ENCODE measurements at places on chromosomes 5 and 9.
A peak's percentile ranks its signal among the peaks of the same experiment; 100 is the strongest.

DNA sequence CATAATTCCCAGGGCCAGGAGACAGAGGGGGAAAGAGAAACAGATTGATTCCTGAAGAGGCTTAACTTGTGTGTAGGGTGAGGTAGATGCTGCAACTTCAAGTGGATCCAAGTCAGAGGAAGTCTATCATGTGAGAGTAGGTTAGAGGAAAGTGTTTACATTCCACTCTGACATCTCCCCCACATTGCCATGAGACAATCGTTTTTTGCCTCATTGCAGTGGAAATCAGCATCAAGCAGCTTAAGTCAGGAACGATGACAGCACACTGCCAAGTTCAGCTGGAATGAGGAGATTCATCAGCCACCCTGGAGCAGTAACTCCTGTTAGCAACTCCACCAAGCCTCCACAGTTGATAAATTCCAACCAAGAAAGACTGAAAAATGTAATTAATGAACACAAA is 689.7 kb upstream of the MEF2C start:
- no peak for DNase-seq

DNA sequence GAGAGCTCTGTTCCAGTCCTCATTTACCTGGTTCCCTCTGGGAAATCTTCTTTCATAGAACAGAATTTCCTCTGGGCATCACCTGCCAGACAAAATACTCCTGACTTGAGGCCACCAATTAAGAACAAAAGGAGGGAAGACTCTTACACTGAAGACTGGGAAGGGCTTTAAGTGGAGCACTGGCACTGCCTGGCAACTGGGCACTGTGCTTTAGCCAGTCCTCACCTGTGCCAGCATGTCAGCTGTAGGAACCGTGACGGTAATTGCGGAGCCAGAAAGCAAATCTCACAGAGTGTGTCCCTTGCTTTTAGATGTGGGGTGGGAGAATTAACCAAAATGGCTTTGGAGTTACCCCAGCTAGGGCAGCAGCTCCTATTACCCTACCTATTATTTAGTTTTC is 40.6 kb downstream of the FAM219A start:
- DNase-seq = no peak

DNA sequence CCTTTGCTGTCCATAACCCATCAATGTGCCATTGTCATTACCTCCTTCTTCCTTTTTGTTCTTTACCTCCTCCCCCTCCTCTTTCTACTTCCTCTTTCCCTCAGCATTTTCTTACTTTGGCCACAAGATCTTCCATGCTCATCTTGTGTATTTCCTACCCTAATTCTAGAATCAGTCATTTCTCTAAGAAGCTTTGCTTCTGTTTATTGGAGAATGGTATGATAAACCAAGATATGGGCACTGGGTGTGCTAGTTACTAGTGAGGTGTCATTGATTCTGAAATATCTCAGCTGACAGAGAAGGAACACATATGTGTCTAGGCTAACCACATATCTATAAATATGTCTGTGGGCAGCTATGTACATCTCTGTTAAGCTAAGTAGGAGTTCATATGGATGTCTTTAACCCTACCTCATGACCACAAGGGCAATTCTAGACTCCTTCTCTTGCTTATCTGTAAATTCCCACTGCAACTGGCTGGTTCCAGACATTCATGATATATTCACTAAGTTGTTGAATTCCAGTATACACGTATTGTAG is 2051.3 kb upstream of the CDH9 start:
- no peak for DNase-seq

DNA sequence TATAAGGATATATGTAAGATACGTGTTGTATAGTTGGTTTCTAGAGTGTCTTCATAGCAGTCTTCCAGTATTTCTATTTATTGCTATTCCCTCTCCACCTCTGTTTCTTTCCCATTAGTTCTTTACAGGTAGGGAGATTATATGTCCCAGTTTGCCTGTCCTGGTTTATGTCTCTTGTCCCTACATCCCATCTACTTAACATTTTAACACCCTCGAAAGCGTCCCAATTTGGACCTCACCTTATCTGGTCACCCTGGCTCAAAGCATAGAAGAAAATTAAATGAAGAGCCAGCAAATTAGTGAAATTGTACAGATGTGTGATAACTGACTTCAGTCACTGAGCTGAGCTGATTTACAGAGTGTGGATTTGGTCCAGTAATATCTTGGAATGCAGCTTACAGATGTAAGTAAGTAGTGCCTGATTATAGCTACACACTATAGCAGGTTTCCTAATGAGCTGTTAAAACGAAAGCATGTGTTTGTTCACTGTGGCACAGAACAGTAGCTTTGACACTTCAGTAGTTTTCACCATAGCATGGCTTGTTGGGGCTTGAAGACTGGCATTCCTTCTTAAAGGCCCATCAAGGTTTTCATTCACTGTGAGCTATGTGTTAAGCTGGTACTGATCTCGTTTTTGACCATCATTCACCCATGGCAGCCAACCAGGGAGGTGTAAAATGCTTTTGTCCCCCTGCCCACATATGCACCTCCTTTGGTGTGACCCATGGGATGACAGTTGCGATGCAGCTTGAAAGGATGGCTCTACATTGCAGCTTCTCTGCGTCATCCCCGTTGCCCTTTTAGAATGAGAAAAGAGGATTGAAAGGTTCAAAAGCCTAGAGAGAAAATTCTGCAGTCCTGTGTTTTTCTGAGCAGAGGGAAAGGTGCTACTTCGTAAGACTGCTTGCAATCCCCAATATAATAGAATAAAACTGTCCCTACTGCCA is 192.1 kb upstream of the DMRT1 start:
- DNase-seq = no peak

GRCh38 chr5:89071101-89071940 is 188.3 kb upstream of the MEF2C start:
- DNase-seq = no peak

DNA sequence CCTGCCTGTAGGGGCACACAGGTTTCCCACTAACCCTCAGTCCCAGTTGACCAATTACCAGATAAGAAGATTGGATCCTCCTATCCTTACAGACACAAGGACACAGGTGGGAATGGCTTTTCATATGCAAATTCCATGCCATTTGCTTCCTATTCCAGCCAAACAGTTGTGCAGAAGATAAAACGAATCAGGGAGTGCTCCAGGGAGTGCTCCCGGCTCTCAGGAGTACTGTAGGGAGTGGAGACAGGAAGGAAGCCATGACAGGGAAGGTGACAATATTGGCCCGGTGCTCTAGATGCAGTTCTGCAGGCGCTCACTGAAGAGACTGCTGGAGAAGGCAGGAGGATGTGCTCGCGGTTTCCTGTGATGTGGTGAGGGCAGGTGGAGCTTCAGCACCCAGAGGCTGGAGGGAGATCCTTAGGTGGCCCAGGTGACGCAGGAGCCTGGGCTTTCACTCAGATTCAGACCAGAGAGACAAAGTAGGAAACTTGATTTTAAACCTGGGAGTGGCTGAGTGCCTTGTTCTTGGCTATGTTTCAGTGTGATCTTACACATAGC is 260.0 kb downstream of the AUH start:
- DNase-seq = peak; percentile 58

- no peak for DNase-seq
Observed at GRCh38 chr5:149486726-149487635, 64.3 kb downstream of the CSNK1A1 start.

GRCh38 chr5:60649288-60649917 is 50.6 kb downstream of the DEPDC1B start:
- no peak for DNase-seq

- no peak for DNase-seq
Observed at GRCh38 chr5:60611099-60611740, 88.7 kb downstream of the DEPDC1B start.

GRCh38 chr5:19208397-19208796 is 779.6 kb downstream of the CDH18 start:
- DNase-seq = no peak

DNA sequence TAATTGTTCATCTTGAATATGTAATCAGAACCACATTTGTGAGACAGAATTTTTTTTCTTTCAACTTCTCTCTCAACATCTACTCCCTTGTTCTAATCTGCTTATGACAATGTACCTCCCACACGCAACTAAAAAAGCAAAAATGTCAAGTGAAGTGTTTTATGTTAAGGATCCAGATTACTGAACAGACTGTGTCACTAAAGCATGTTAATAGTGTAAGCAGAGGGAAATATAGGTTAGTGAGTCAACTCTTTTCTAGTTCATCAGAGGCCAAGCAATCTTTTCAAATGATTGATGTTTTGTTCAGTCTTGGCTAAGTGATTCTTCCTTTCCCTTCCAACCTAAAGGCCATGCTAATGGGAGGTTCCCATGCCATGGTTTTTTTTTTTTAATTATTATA is 34.7 kb upstream of the IDNK start:
- DNase-seq = no peak

- DNase-seq = peak; percentile 54
Observed at GRCh38 chr9:127930231-127931091, at the start of gene PIP5KL1. TSS of gene PIP5KL1 (minus strand) at chr9:127930777. CDS start at chr9:127930752, 25 bp downstream.

DNA sequence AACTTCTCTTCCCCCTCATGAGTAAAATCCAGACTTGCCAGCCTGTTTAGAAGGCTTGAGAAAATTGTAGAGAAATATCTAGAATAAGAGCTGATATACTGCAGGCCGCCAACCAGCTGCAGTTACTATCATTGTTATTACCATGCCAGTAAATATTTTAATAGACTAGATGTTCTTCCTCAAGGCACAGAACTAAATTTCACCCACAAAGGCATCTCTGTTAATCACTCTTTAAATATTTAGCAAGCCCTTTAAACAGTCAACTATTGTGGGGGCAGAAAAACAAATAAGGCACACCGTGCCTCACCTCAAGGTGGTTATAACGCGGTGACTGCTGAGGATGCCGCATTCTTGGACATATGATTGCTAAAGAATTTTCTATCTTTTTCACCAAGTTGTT is 147.0 kb downstream of the SPOCK1 start:
- no peak for DNase-seq

DNA sequence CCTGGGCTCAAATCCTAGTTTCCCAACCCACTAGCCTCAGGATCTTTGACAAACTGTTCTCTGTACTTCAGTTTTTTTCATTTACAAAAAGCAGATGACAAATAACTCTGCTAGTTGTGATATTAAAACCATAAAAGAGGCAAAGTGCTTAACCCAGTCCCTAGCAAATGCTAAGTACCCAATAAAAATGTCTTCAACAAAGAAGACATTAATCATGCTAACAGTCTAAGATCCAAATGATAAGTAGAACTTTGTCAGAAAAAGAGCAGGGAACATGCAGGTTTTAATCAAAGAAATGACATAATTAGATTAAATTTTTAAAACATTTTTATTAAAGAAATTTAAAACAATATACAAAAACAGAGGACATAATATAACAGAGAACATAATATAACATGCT is 203.0 kb upstream of the ADRA1B start:
- DNase-seq = no peak

GRCh38 chr5:92713335-92713743 is 867.7 kb downstream of the NR2F1-AS1 start:
- no peak for DNase-seq

DNA sequence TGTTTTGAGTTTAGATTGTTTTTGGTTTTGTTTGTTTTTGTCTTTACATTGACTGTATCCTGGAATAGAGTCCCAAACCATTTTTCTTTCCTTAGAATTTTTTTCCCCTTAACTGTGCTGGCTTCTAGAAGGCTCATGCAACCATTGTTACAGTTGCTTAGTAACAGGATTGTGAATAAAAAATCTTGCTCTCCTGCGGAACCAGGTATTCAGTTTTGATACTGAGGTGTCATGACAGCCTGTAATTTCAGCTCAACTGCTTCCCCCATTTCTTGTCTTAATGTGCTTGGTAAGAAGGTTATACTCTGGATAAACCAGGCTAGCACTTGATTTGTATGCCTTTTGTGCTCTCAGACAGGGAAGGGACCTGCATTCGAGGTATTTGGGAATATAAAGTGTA is 42.1 kb downstream of the FOCAD start:
- no peak for DNase-seq

- no peak for DNase-seq
Observed at GRCh38 chr5:126488443-126489065, 65.3 kb downstream of the GRAMD2B start.

DNA sequence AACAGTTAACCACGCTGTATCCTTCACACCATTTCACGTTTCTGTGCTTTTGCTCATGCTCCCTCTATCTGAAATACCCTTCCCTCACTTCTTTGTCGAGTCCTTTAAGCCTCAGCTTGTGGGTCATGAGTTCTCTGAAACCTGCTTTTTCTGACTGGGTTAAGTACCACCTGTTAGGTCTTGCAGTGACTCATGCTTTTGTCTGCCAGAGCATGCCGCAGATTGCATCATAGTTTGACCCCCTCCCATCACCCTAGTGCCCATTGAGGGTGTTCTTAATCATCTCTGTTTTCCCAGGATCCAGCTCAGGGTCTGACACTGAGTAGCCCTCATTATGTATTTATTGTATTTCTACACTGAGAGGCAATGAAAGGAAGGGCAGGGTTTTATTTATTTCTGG is 190.2 kb downstream of the ASTN2 start:
- DNase-seq = no peak

GRCh38 chr9:126783949-126784348 is 20.9 kb upstream of the ZBTB43 start:
- DNase-seq = no peak

GRCh38 chr5:89313804-89314588 is 431.0 kb upstream of the MEF2C start:
- no peak for DNase-seq

GRCh38 chr5:100863739-100864138 is 39.3 kb downstream of the ST8SIA4 start:
- no peak for DNase-seq

GRCh38 chr5:61731267-61731945 is 399.3 kb downstream of the ZSWIM6 start:
- DNase-seq = no peak

DNA sequence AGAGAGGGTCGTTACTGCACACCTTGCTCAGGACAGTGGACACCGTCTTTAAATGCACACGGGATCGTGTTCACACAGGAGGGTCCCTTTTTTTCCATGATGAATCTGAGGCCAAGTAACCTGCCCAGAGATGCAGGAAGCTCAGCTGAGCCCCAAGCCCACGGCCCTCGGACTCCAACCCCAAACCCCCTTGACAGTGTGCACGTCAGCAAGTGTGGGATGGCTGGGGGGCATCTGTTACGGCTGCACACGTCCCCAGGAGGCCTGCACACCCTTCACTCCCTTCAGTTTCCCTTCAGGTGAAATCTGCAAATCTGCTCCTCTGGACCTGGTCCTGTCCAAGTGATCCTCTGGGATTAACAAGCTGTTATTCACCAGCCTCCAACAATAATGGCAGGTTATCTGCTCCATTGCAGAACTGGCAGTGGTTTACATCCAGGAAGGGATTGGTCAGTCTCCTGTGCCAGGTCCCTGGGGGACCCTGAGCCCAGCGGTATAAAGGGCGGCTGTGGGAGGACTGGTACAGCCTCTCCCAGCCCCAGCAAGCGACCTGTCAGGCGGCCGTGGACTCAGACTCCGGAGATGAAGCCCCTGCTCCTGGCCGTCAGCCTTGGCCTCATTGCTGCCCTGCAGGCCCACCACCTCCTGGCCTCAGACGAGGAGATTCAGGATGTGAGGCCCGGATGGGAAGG is at the start of gene LCN1:
Gene LCN1 (plus strand): TSS at position 525 of the 692 bp plus-strand sequence. CDS start 58 bp downstream, at position 583.
- DNase-seq = no peak

DNA sequence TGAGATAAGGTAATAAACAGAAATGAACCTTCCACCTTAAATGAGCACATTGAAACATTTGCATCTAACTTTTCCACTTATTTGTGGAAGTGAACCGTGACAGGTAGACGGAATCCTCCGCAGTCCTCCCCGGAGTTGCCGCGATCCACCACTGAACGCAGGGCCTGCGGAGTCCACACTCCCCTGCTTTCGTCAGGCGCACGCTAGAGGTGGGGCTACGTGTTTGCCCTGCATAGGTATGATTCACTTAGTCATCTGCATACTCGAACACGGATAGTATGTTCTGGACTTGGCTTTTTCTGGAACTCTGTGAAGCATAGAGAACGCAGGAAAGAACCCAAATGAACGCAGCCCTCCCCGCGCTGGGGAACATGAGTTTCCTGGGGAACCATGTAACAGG is 272.8 kb upstream of the IRX4 start:
- no peak for DNase-seq

Measured in activated T-helper 1 cell treated with anti-CD3 and anti-CD28 coated beads, Interleukin-2, amount 50 U/mL, for 16 hours (primary cell).